Activated naive CD4-positive, alpha-beta T cell treated with anti-CD3 and anti-CD28 coated beads, Interleukin-2, amount 50 U/mL, for 72 hours (primary cell): ENCODE measurements at places on chromosomes 12 and 14. TPM values are rescaled to one million over a fixed set of nuclear protein-coding genes. Genes with fewer than 3 reads are reported as not detected.

Gene RD3L
- total RNA-seq: not detected

- DNase-seq: no peak
Measured at GRCh38 chr14:25010471-25010870, 39.5 kb downstream of the STXBP6 start.

DNA sequence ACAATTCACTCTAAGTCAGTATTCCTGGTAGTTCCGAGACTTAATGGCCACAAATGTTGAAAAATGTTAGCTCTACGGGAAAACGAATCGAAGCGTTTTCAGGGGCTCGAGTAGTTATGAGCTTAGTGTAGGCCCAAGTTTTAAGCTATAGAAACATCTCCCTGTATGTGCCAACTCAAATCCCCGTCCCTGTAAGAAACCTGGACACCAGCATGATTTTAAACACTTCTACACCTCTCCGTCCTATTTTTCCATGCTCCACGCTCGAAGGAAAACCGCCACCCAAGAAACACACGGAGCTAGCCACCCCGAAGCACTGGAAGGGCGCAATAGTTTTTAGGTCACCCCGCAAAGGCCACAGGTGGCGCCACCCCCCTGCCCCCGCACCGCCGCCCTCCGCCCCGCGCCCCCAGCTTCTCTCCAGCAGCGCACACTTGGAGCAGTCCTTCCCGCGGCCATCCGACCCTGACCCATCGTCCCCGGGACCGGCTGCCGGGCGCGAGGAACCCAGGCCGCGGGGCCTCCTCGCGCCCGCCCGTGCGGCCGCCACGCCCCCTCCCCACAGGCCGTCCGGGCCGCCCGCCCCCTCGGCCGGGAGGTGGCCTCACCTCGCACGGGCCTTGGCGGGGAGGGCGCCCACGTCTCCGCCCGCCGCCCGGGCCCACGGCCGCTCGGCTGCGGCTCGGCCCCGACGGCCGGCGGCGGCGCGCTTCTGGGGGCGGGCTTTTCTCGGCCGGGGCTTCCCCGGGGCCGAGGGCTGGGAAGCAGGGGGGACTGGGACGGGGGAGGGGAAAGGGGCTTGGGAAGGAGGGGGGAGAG, 522 bp downstream of the R3HDM2 start:
- peak; percentile 56 for DNase-seq

GRCh38 chr14:99189201-99189801, 82.7 kb downstream of the BCL11B start:
- DNase-seq: no peak

GRCh38 chr12:55935738-55936151, 4.8 kb downstream of the DGKA start:
- DNase-seq: no peak

Gene IL22
- 8.4 TPM for total RNA-seq

- peak; percentile 79 for DNase-seq
Measured at GRCh38 chr14:100375266-100375962, 52.3 kb downstream of the SLC25A47 start.
